NT2/D1 (cell line): ENCODE measurements at places on chromosomes 4 and X.

DNA sequence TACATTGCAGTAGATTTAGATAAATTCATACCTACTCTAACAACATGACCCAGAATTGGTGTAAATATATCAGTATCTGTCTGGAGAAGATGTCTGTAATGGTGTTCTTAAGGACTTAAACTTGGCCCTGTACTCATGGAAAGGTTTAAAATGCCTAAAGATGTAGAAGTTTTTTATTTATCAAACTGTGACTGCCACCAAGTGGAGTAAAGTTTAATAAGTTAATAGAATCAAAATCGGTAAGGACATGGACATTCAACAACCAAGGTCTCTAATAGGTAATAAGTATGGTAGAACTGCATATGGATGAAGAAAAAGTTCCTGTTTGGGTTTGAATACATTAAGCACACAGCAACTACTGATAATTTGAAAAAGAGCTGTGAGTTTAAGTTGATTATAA, 474.0 kb upstream of the NDST3 start:
- no peak for DNase-seq

- DNase-seq, result no peak
These were observed at the start of gene ARHGEF38 for GRCh38 chr4:105551965-105552746. TSS of gene ARHGEF38 (plus strand) at chr4:105552620. CDS start at chr4:105552766, 146 bp downstream.

- no peak for DNase-seq
These were observed 589.5 kb downstream of the BCOR start for GRCh38 chrX:39508300-39508692.

- no peak for DNase-seq
These were observed 1100.0 kb upstream of the SLIT2 start for GRCh38 chr4:19151684-19152083.
